ENCODE measurements at places on chromosomes 5 and 9. TPM values are rescaled to one million over a fixed set of nuclear protein-coding genes. Genes with fewer than 3 reads are reported as not detected.

Gene MYMK
- total RNA-seq: not detected

Gene SPINK6
- total RNA-seq: not detected

Gene MTX3
- total RNA-seq: 12.2 TPM

Gene ADAMTS2
- 15.0 TPM for total RNA-seq

Gene CDKN2B-AS1
- total RNA-seq: 0.13 TPM
